ENCODE measurements at places on chromosomes 12 and 14.

- DNase-seq: no peak
These were observed 55.4 kb upstream of the PYGL start for GRCh38 chr14:50999726-51000125.

GRCh38 chr12:56161690-56162351 is 3.7 kb downstream of the MYL6 start:
- no peak for DNase-seq

DNA sequence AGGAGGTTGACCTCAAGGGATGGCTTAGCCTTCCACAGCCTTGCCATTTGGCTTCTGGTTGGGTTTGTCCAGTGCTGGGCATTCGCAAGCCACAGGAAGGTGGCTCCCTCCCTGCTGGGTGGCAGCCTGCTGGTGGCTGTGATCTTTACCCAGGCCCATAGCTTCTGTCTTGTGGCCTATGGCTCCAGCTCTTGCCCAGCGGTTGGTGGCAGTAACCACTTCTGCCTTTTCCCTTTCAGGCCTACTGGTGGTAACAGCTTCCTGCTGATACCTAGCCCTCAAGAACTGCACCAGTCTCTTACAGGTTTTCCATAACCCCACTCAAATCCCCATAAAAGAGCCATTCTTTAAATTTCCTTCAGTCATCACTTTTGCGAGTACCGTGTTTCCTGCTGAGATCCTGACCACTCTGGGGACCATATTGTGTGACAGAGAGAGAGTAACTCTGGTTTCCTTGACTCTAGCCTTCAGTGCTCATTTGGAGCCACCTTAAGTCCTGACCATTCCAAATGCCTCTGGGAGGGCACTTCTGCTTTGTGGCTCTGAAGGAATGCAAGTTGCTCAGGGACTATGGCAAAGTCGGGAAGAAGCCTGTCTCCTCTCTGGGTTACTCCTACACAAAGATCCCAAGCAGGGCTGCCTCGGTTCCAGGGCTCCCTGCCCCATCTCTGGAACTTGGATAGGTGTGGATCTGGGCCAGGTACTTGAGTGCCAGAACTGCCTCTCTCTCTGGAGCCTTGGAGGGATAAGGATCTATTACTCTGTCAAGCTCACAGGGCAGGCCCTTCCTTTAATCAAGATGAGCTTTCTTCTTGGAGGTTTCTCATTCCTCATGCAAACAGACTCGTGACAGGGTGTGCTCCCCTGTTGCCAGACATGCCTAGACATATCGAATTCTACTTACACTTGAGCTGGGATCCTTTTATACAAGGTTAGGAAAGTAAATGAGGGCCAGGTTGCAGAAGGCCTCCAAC is 2.9 kb upstream of the NYNRIN start:
- DNase-seq: peak; percentile 32

GRCh38 chr12:74021937-74022336 is 515.7 kb upstream of the ATXN7L3B start:
- DNase-seq: peak; percentile 49

- peak; percentile 86 for DNase-seq
These were observed 41.8 kb downstream of the CORO1C start for GRCh38 chr12:108689314-108690190.

- DNase-seq: no peak
These were observed 68.4 kb downstream of the SLC41A2 start for GRCh38 chr12:104889735-104890134.

GRCh38 chr12:124824195-124824594 is 39.5 kb downstream of the SCARB1 start:
- no peak for DNase-seq

DNA sequence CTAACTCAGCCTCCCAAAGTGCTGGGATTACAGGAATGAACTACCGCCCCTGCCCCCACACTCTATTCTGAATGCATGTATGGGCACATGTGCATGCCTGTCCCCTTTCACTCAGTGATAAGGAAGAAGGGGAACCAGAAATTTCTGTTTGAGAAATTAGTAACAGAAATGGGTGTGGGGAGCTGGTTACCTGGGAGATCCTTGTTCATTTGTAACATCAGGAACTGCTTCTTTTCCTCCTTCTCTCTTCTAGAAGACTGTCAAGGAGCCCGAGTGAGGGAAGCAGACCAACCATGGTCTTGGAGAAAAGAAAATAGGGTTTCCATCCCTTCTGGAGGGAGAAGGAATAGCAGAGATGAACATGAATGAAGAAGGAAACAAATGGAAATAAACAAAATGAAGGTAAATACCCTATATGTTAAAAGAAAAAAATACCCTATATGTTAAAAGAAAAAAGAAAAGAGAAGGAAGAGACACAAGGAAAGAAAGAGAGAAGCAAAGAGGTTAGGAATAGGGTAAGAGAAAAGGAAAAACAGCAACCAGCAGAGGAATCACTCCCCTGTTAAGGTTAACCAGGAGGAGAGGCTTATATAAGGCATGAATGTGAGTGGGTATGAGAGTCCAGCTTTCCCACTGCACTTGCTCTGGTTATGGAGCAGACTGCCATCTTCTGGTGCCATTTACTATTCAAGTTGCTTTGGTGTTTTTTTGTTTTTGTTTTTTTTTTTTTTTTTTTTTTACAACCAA is 3.3 kb downstream of the PPP1R3E start:
- DNase-seq: peak; percentile 69

GRCh38 chr12:106090591-106091445 is 47.9 kb downstream of the NUAK1 start:
- DNase-seq: no peak

DNA sequence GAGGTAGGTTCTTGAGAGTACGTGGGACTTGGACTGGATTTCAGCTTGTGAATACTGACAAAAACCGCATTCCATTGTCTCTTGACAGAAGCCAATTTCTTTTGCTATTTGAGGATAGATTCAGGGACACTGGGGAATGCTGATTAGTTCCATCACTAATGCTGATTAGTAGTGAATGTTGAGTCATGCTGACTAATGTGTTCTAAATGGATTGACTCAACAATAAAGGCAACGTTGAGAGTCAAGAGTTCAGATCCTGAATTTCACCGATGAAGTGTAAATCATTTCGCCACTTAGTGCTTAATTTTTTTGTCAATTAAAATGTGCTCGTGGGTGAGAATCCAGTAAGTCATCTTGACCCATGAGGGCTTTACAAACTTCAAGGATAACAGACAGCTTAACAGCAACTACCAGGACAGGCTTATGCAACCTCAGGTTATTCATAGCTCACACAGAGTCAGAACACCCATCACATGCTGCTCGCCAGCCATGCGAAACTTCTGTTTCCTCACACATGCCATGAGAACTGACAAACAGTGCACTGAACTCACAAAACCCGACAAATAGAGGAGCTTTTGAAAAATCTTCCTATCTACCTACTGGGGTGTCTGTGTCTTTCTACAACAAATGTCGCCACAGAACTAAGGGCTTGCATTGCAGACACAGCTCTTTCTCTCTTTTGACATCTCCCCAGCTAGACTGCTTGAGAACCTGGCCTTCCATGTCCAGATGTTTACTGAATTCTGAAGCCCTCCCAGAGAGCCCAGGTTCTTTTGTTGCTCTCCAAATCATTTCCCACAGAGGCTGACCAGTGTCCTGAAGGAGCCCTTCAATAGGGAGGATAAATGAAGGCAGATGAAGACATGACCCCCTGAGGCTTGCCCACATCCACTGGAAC is 316.4 kb downstream of the ZFP36L1 start:
- DNase-seq: peak; percentile 96

- DNase-seq: no peak
These were observed 11.7 kb downstream of the FAM181A start for GRCh38 chr14:93938751-93939303.

DNA sequence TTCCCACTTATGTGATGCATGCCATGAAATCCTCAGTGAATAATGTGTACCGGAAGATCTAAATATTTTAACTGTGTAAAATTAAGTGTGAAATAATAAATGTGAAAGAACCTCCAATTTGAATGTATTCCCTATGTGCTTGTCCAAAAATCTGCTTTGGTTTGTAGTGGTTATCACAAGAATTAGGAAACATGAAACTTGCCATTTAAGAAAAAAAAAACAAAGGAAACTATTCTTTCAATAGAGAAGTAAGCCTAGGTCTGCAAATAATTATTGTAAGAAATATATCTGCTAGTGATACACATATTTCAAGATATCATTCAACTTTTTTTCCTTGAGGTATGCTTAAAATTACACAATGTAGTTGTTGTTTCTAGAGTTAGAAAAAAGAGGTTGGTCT is 500.4 kb downstream of the SLC6A15 start:
- DNase-seq: no peak

DNA sequence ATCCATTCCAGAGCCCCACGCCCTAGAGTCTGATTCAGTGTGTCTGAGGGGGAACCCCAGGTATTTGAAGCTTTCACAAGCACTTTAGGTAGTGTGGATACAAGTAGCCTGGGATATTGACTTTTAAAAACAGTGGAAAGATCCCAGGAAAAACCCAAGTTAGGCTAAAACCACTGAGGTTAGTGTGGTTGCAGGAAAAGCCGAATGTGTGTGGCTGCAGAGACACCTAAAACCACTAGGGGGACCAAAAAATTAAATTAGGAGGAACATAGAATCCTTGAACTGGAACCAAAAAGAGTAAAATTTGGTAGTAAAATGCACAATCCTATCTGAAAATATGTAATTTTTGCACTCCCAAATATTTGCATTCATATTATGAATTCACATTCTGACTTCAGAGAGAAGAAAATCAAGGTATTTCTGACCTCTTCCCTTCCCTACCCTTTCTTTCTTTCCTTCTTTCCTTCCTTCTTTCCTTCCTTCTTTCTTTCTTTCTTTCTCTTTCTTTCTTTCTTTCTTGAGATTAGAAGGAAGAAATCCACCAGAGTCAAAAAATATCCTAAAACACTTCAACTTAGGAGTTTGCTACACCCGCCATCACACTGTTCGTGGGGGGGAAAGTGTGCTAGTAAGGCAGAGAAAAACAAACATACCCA is 37.8 kb downstream of the SLCO1A2 start:
- peak; percentile 8 for DNase-seq

GRCh38 chr12:88624911-88625310 is 44.6 kb upstream of the KITLG start:
- peak; percentile 45 for DNase-seq

DNA sequence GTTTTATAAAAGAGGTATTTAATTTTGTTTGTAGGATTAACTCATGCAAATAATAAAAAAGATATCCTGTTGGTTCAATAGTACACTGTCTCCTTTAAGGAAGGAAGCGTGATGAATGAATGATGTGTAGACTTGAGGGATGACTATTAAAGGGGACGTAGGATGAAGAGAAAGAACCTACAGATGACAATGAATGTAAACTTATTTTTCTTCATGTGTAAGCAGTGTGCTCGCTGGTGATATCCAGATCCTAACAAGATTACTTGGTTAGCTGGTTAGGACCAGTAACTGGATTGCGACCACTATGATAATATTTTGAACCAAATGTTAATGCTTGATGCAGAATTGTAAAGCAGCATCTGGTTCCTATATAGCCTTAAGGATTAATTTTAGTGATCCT is 2.6 kb downstream of the ARF6 start:
- DNase-seq: peak; percentile 63

- DNase-seq: peak; percentile 8
These were observed 184.7 kb upstream of the DCN start for GRCh38 chr12:91367234-91367849.

DNA sequence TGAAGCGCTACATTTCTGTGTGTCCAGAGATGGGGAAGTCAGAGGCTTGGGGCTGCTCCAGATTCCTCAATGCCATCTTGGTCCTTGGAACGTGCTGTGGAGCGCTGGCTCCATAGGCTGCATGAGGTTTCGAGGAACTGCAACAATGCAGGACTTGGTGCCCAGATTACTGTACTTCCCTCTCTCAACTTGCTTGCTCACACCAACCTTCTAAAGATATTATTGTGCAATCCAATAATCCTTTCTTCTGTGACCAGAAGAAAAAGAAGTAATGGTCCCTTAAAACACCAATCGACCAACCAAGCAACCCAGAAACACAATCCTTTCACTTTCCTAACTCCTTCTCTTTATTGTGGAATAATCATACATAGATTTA is 3.7 kb downstream of the PRICKLE1 start:
- DNase-seq: peak; percentile 43

DNA sequence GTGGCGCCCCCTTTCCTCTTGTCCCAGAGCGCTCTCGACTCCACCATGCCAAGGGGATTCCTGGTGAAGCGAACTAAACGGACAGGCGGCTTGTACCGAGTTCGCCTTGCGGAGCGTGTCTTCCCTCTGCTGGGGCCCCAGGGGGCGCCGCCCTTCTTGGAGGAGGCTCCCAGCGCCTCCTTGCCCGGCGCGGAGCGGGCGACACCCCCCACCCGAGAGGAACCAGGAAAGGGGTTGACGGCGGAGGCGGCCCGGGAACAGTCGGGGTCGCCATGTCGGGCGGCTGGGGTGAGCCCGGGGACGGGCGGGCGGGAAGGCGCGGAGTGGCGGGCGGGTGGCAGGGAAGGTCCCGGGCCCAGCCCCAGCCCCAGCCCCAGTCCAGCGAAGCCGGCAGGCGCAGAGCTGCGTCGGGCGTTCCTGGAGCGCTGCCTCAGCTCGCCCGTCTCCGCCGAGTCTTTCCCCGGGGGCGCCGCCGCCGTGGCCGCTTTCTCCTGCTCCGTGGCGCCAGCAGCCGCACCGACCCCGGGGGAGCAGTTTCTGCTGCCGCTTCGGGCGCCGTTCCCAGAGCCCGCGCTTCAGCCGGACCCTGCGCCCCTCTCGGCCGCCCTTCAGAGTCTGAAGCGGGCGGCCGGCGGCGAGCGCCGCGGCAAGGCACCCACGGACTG is 376 bp downstream of the INSM2 start:
- DNase-seq: no peak

- no peak for DNase-seq
These were observed 36.3 kb downstream of the HMGA2 start for GRCh38 chr12:65860600-65860999.

- no peak for DNase-seq
These were observed 94.9 kb downstream of the PPM1H start for GRCh38 chr12:62839869-62840660.

- DNase-seq: no peak
These were observed 418.1 kb downstream of the APAF1 start for GRCh38 chr12:99063182-99063581.
